Activated T-cell treated with anti-CD3 and anti-CD28 coated beads for 48 hours (primary cell): ENCODE measurements at places on chromosomes 2 and 18.

- no peak for DNase-seq
These were observed 62.9 kb downstream of the RPL31 start for GRCh38 chr2:101064868-101065549.

- no peak for DNase-seq
These were observed 97.6 kb downstream of the NFATC1 start for GRCh38 chr18:79493211-79493800.

DNA sequence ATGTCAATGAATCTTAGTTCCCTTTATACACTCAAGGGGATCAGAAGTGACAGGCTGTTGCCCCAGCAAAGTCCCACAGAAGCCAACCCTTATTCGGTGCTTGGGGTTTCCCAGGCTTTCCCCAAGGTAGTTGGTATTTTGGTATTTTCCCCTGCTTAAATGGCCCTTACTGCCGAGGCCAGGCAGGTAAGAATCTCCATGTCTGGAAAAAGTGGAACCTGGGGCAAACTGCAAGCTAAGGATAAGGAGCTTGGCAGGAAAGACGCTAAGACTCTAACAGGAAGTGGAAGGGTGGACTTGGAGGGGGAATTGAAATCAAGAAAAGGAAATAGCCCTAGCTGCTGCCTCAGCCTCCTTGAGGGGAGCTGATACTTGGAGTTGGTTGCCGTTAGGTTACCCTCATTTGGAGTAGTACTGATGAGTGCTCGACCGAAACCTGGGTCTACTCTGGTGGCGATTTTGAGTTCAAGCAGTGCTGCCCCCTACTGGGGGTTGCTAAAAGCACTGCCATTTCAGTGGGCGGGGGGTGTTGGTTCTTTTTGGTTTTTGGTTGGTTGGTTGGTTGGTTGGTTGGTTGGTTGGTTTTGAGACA, 3.3 kb upstream of the GPBAR1 start:
- DNase-seq, result peak; percentile 66

DNA sequence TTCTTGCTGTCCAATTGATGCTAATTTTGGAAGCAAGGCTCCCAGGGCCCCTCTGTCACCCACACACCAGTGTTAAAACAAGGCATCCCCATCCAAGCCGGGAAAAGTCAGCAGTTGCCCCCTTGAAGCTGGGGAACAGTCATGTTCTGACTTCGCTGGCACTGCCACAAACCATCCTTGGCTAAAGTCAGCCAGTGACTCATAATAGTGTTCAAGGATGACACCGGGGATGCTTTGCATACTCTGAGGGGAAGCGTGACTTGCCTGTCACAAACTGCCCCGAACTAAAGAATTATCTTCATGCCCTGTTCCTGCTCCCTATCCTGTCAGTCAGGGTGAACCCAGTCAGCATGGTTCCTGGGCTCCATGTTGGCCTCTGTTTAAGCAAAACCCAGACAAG, 37.0 kb downstream of the TGFA start:
- DNase-seq, result no peak

DNA sequence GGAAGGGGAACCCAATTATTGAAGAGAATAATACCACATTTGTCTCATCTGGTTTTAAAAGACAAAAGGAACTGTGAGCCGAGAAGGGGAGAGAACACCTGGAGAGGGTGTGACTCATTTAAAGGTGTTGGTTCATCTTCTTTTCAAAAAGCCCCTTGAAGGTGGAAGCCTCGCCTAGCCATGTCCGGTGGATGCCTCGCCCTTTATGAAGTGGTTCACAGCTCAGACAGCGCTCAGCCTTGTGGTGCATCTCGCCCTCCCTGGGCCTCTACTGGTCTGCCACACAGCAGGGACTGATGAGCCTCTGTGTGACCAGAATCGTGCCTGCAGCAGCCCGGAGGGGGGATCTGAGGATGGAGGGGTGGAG, 290.0 kb upstream of the CXCR4 start:
- no peak for DNase-seq

GRCh38 chr2:16745466-16745865, 79.8 kb upstream of the CYRIA start:
- peak; percentile 23 for DNase-seq
